ENCODE measurements at places on chromosomes 1 and 21.
A peak's percentile ranks its signal among the peaks of the same experiment; 100 is the strongest.

GRCh38 chr1:63255153-63255552, 67.2 kb upstream of the FOXD3 start:
- peak; percentile 18 for DNase-seq

DNA sequence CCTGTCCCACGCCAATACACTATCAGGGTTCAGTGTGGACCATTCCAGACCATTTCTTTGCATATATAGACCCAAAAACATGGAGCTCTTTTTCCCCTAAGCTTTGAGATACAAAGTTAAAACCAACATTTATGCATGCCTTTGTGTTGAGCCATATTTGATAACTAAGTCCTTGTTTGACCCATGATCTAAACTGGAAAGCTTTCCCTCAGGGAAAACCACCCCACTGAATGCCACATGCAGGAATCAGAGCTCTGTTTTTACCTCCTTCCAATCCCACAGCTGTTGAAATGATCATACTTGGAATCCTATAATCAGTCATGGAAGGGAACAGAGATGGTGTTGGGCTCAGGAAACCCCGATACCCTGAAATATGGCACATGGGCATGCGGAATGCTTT, 14.8 kb upstream of the SLC45A1 start:
- peak; percentile 29 for DNase-seq

- DNase-seq, result no peak
Measured at GRCh38 chr1:179637211-179637860, 45.7 kb downstream of the TDRD5 start.

- no peak for DNase-seq
Measured at GRCh38 chr1:48673332-48674105, 103.2 kb downstream of the BEND5 start.

- peak; percentile 77 for DNase-seq
Measured at GRCh38 chr1:232704694-232705680, 75.1 kb upstream of the SIPA1L2 start.

- peak; percentile 88 for DNase-seq
Measured at GRCh38 chr1:37476460-37477197, 2.2 kb downstream of the ZC3H12A start.

DNA sequence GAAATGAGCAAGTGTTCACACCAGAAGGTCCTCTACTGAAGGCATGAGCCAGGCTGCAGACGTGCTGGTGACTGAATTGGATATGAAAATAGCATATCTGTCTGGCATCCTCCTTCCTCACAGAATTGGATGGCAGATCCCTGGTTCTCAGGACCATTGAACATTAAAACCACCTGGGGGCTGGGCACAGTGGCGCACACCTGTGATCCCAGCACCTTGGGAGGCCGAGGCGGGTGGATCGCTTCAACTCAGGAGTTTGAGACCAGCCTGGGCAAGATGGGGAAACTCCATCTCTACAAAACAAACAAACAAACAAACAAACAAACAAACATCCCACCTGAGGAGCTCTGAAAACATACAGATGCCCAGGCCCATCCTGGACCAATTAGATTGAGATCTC, 23.4 kb downstream of the TEX35 start:
- no peak for DNase-seq

DNA sequence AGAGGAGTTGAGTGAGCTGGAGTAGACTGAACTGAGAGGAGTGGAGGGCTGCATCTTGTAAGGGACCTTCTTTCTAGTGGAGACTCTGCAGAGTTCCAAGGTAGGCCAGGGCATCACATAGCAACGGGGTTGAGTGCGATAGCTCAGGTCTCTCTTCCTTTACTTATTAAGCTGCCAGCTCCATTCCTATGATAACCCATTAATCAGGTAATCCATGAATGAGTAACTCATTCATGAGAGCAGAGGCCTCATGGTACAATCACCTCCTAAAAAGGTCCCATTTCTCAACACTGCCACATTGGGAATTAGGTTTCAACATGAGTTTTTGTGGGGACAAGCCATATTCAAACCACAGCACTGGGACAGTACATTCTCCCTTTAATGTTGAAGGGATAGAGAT, 21.3 kb downstream of the VN1R5 start:
- DNase-seq, result no peak

DNA sequence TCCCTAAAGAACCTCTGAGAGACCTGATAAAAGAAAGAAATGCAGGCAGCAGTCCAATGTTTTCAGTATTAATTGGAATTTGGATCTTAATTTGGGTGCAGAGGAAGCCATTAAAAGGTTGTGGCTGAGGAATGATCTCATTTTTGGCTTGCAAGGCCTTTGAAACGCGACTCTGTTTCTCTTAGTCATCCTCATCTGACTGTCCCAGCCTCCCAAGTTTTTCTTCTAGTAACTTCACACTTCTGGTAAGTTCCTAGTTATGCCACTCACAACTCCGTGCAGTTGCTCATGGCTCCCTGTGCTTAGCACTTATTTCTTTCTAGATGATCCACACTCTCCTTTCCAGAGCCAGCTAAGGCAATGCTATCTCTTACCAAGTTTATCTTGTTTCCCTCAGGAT, 147.4 kb upstream of the USP24 start:
- peak; percentile 63 for DNase-seq

DNA sequence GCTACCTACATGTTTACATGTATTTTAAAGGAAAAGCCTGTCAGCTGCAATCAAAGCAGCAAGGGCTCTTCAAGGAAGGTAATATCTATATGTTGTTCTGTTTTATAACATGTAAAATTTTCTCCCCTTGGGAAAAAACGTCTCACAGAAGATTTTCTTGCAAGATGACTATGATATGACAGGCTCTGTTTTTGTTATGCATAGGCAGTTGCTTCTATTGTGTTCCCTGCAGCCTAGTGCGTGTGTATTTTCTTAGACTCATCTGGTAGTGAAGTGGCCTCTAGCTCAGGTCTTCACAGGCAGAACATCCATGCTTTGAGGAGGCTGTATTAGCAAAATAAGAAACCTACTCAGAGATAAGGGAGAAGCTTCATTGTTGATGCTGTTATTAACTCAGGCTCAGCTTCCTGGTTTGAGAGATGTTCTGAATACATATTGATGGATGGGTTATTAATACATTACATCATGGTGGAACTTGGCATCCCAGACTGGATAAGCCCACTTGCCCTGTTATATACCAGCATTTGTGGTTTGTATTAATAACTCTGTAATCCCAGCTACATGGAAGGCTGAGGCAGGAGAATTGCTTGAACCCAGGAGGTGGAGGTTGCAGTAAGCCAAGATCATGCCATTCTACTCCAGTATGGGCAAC, 35.8 kb downstream of the LAMC1 start:
- DNase-seq, result peak; percentile 33

DNA sequence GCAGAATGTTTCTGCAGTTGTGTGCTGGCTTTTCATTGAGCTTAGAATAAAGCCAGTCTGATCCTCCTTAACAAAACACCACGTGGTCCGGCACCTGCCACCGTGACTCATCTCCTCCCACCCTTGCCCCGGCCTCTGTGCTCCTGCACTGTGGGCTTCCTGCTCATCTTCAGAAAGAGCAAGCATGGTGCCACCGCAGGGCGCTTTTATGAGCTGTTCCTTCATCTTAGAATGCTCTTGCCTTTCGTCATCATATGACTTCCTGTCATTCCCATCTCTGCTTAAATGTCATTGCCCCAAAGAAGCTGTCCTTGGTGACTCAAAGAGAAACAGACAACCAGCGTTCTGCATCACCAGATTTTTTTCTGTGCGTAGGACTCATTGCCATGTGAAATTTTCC, 117.8 kb downstream of the HHAT start:
- DNase-seq, result no peak

GRCh38 chr1:205947024-205947423, 3.8 kb upstream of the SLC26A9 start:
- no peak for DNase-seq

- no peak for DNase-seq
Measured at GRCh38 chr1:23574265-23574754, 15.0 kb upstream of the ID3 start.

DNA sequence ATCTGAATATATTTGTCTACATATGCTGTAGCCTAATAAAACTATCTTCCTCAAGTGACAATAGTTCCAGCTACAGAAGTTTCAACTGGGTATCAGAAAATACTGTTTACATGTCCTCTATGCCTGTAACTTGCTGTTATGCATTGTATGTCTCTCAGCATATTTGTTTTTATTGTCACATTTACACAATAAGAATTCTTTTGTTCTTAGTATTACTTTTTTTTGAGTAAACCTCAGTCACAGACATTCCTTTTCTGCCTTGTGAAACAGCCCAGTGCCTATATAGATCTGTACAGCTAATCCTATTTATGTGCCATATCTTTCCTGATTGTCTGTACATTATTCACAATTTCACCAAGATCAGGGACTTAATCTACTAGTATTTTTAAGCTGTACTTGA, 565.2 kb downstream of the NEGR1 start:
- DNase-seq, result no peak

- peak; percentile 3 for DNase-seq
Measured at GRCh38 chr1:107748531-107748930, 216.4 kb downstream of the VAV3 start.

DNA sequence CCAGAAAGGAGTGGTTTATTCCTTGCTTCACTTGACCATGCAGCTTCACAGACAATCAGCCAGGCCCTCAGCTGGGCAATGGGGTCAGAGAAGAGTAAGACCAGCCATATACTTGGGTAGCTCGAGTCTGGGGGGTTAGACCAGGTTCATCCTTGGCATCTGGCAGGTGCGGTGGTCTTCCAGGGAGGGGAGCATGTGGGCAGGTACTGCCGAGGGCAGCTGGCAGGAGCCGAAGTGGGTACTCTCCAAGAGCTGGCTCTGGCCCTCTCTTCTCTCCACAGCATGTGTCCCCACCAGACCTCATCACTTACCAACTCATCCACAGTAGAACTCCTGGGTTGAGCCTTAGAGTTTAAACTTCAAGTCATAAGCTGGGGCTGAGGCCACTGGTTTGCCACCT, 156.8 kb downstream of the FOXD2 start:
- DNase-seq, result no peak

DNA sequence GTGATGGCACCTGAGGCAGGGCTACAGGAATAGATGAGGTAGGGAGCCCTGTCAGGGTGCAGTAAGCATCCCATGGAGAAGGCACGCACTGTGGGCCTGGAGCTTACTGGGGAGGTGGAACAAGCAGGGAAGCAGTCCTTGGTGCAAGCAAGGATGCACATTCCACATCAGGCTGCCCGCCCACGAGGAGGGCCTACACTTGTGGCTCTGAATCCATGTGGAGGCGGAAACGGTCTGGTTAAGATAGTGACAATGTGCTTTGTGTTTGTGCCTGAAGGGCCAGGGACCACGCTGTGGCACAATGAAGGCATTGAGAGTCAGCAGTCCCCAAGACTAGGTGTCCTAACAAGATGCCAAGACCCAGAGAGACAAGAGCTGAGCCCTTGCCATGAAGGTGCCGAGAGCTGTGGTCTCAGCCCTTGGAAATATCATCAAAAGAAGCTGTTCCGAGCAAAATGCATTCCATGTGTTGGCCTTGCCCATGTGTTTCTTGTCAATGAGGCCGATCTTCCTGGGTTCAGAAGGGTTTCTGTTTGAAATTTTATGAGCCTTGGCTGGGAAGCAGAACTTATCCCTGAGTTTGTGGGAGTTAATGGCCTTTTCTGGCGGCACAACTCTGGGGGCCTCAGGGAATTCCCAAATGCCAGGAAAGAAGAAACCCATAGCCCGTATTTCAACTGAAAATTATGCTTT, 111.9 kb downstream of the NGF start:
- DNase-seq, result no peak

GRCh38 chr1:35377555-35377954, 109.0 kb downstream of the ZMYM4 start:
- peak; percentile 13 for DNase-seq

DNA sequence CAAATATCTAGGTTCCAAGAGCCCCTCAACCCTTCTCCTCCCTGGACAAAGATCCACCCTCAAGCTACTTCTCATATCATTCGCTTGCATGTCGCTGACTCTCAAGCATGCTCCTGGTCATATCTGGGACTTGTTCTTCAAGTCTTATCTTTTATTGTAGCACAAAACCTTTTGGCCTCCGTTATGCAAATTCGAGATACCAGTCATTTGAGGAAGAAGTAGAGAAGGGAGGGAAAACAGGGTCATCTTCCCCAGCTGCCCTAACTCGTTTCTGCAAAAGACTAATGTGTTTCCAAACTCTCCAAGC, 63.8 kb upstream of the ETS2 start:
- DNase-seq, result no peak

GRCh38 chr1:51330331-51331201, at the start of gene TTC39A:
Gene TTC39A (minus strand): TSS chr1:51330562. CDS start chr1:51330477, 85 bp downstream.
- no peak for DNase-seq

- no peak for DNase-seq
Measured at GRCh38 chr1:232995189-232995588, 44.8 kb downstream of the NTPCR start.

- peak; percentile 78 for DNase-seq
Measured at GRCh38 chr1:18883636-18884418, 18.5 kb downstream of the ALDH4A1 start.

DNA sequence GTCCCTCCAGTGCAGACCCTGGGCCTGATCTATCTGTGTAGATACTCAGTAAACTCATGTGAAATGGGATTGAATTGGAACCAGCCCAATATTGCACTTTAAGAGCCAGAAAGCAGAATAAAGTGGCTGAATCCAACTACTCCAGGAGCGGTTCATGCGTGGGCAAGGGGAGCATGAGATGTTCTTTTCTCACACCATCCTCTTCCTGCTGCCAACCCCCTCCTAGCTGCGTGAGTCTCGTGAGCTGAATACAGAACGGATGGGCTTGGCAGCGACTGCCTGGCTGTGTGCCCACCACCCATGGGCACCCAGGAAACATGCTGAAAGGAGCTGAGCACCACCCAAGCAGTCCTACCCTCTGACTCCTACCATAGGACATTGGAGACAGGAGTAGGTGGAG, 128.3 kb downstream of the ELAVL4 start:
- no peak for DNase-seq

DNA sequence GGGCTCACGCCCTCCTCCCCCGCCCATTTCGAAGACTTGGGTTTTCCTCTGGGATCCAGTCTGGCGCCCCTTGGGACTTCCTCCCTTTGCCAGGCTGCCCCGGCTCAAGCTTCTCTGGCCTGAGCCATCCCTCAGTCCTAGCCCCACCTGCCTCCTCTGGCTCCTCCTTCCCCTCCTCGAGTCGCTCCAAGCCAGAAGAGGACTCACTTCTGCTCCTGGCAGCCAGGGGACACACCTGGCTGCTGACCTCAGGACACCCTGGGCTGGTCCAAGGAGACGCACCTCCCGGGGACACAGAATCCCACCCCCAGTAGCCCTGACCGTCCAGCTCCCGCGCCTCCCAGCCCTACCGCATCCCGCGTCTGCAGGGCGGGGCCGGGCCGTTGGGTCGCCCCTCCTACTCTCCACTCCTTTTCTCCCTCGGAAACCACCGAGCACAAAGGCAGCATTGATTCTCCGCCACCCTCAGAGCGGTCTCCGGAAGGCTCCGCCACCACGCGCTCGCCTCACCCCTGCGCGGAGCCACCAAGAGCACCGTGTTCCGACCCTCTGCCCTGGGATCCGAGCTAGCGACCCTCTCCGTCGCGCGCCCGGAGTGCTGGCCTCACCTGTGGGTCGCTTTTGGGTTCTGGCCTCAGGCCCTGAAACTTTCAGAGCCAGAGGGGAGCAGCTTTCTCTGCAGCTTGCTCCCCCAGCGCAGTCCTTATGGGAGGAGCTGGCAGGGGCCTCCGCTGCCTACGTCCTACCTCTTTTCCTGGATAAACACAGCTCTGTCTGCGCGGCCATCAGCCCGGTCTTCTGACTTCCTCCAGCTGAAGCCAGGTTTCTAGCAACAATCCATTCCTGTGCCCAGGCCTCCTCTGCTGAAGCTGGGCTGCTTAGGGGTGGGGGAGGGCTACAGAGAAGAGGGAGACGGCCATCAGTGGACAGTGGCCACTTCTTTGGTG, at the start of gene C2CD4D:
Gene C2CD4D (minus strand): TSS at position 364 of the 947 bp plus-strand sequence. CDS start 831 bp downstream, outside the sequence.
- DNase-seq, result no peak

GRCh38 chr21:41188486-41189149, 20.7 kb downstream of the BACE2 start:
- DNase-seq, result no peak

Data from fibroblast of pulmonary artery (primary cell).